ENCODE measurements at places on chromosomes 2 and 18. TPM values are rescaled to one million over a fixed set of nuclear protein-coding genes. Genes with fewer than 3 reads are reported as not detected.

CHN1 gene
- total RNA-seq, result 27.4 TPM

- no peaks in the 10 kb centered on the region for H3K27me3 ChIP-seq
- H3K36me3 ChIP-seq, result no peaks in the 10 kb centered on the region
- H3K4me3 ChIP-seq, result no peak overlapping the region
- H3K4me1 ChIP-seq, result no peaks in the 10 kb centered on the region
These were observed 50.5 kb downstream of the RAB27B start for GRCh38 chr18:54878659-54879358.

GRCh38 chr18:29087616-29088246 lies 910.8 kb upstream of the CDH2 start:
- H3K27ac ChIP-seq, result no peak overlapping the region
- no peaks in the 10 kb centered on the region for H3K36me3 ChIP-seq
- H3K4me3 ChIP-seq, result no peak overlapping the region
- no peak for DNase-seq
- no peaks in the 10 kb centered on the region for H3K27me3 ChIP-seq

PLEK gene
- total RNA-seq, result 20.2 TPM

ACVR2A gene
- 21.1 TPM for total RNA-seq

GRCh38 chr18:2921778-2922177 lies 75.0 kb downstream of the EMILIN2 start:
- no peak for DNase-seq
- H3K27me3 ChIP-seq, result no peaks in the 10 kb centered on the region
- H3K4me1 ChIP-seq, result peaks cover 10% of the 10 kb centered on the region
- H3K4me3 ChIP-seq, result no peak overlapping the region
- H3K27ac ChIP-seq, result no peak overlapping the region

- H3K4me1 ChIP-seq, result peaks cover 43% of the 10 kb centered on the region
- H3K4me3 ChIP-seq, result no peak overlapping the region
- no peak overlapping the region for H3K27ac ChIP-seq
- peak; percentile 61 for DNase-seq
- H3K27me3 ChIP-seq, result no peaks in the 10 kb centered on the region
- H3K36me3 ChIP-seq, result no peaks in the 10 kb centered on the region
These were observed 4.9 kb downstream of the ZNF513 start for GRCh38 chr2:27375513-27376099.

PDE11A gene
- 0.34 TPM for total RNA-seq

DNA sequence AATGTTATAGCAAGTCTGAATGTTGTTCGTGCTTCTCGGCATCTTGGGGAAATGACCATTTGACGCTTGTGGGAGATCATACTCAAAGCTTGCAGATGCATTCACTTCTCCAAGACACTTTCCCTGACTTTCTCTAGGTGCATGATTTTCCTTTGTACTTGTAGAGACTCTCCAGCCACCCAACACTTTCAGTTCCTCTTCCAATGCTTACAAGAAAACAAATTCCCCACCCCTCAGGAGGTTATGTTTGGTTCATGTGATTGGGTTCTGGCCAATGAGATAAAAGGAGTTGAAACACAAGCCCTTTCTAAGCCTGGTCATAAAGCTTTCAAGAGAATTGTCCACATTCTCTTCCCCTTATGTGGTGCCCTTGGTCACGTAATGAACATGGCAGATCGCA lies 156.3 kb downstream of the EPHA4 start:
- H3K4me3 ChIP-seq, result no peak overlapping the region
- H3K27ac ChIP-seq, result no peak overlapping the region
- no peaks in the 10 kb centered on the region for H3K36me3 ChIP-seq
- H3K27me3 ChIP-seq, result no peaks in the 10 kb centered on the region
- DNase-seq, result no peak
- H3K4me1 ChIP-seq, result no peaks in the 10 kb centered on the region

TMEM37 gene
- 15.3 TPM for total RNA-seq

PTPN18 gene
- 66.7 TPM for total RNA-seq

Data from left lung (tissue), 14 donors.